ENCODE measurements at places on chromosomes 1 and 21. TPM values are rescaled to one million over a fixed set of nuclear protein-coding genes. Genes with fewer than 3 reads are reported as not detected.

DNA sequence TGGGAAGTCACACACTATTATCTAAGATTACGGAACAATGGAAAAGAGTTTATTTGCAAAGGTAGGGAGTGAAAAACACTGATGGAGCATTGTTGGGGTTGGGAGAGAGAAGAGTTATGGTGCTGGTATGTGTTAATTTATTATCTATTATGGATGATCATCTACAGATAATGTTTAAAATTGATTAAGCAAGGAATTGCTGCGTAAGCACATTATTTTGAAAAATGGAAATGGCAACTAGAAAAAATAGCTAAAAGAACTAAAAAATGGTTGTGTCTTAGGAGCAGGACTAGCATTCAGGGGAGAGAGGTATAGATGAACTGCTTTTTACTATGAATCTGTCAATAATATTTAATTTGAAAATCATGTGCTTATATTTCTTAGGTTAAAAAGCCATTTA lies 16.0 kb upstream of the ACOT11 start:
- no peaks in the 10 kb centered on the region for H3K36me3 ChIP-seq
- no peaks in the 10 kb centered on the region for H3K27me3 ChIP-seq
- H3K27ac ChIP-seq = no peak overlapping the region
- no peak for DNase-seq

TINAGL1 gene
- 159 TPM for total RNA-seq

DNA sequence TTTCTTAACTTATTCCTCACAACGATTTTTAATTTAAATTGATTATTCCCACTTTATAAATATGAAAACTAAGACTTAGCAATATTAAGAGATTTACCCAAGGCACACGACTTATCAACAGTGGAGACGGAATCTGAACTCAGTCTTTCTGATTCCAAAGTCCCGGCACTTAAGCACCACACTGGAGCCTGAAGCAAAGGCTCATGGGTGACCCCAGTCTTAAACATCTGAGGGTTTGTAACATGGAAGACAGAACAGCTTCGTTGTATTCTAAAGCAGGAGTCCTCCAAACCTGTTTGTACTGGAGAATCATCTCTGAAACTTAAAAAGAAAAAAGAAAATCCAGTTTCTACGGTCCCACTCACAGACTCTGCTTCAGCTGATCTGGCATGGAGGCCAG lies 519.5 kb downstream of the SMYD3 start:
- peaks cover 8% of the 10 kb centered on the region for H3K4me1 ChIP-seq
- H3K27me3 ChIP-seq = no peaks in the 10 kb centered on the region
- no peaks in the 10 kb centered on the region for H3K36me3 ChIP-seq
- no peak overlapping the region for H3K4me3 ChIP-seq
- DNase-seq = no peak

OPTC gene
- not detected for total RNA-seq

GRCh38 chr1:185241127-185241526 lies 75.9 kb downstream of the IVNS1ABP start:
- no peaks in the 10 kb centered on the region for H3K27me3 ChIP-seq
- no peaks in the 10 kb centered on the region for H3K36me3 ChIP-seq
- DNase-seq = no peak
- H3K4me3 ChIP-seq = no peak overlapping the region
- peaks cover 14% of the 10 kb centered on the region for H3K4me1 ChIP-seq

DNA sequence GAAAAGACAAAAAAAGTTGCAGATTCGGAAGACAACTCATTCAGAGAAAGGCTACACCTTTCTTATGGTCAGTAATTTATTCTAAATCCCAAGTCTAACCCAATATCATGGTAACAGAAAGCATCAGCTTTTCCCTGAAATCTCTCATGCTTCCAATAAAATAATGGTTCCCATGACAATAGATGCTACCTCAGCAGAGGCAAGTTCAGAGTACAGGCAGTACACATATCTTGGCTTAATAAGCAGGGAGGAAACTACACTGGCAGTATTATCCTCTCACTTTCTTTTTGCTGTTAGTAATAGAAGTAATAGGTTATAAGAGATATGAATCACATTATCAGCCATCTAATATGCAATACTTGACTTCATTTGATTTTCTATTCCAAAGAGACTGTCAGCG lies 137.1 kb downstream of the DPYD start:
- no peak overlapping the region for H3K4me3 ChIP-seq
- no peaks in the 10 kb centered on the region for H3K36me3 ChIP-seq
- H3K4me1 ChIP-seq = no peaks in the 10 kb centered on the region
- no peaks in the 10 kb centered on the region for H3K27me3 ChIP-seq

- H3K36me3 ChIP-seq = no peaks in the 10 kb centered on the region
- H3K27ac ChIP-seq = no peak overlapping the region
- no peak overlapping the region for H3K4me3 ChIP-seq
- H3K4me1 ChIP-seq = no peaks in the 10 kb centered on the region
Measured at GRCh38 chr1:152497273-152497672, 13.3 kb upstream of the LCE5A start.

DNA sequence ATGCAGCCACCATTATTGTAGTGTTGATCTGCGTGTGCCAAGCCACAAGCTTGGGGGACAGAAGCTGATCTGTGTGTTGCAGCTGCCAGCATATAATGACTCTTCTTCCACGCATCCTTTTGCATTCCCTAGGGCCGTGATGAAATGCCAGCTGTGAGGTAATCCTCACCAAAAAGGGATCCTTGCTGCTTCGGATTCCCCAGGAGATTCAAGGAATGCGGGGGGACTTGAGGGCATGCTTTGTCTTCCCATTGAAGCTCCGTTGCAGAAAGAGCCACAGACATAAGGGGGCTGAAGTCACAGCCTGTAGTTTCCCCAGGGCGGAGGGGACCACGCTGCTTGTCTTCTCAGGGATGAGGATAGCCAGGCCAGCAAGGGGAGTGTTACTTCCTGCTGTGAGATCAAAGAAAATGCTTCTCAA lies 281.6 kb upstream of the FMN2 start:
- H3K27ac ChIP-seq = no peak overlapping the region
- H3K36me3 ChIP-seq = no peaks in the 10 kb centered on the region
- H3K4me3 ChIP-seq = no peak overlapping the region
- no peaks in the 10 kb centered on the region for H3K27me3 ChIP-seq

RIMS3 gene
- 0.88 TPM for total RNA-seq

GRCh38 chr1:75615613-75616435 lies 4.9 kb upstream of the SLC44A5 start:
- H3K27me3 ChIP-seq = peaks cover 10% of the 10 kb centered on the region
- peak overlapping the region; percentile 57 for H3K4me3 ChIP-seq
- H3K36me3 ChIP-seq = no peaks in the 10 kb centered on the region
- DNase-seq = no peak

DNA sequence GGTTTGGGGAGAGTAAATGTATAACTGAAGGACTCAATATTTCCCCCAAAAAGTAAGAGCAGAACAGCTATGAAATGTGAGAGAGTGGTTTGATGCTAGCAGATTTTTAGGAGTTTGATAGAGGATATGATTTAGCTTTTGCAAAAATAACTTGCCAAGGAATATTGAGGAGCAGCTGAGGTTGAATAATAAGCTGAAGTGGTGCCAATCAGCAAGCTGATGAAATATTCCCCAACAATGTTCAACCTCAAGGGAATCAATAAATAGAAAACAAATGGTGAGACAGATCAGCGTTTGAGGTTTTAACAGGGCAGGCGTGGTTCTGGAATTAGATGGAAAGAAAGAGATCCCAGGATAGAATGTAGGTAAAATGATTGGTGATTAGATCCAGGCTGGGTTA lies 413.4 kb upstream of the ADAMTS5 start:
- no peak for DNase-seq
- no peaks in the 10 kb centered on the region for H3K4me1 ChIP-seq
- H3K27ac ChIP-seq = no peak overlapping the region
- no peak overlapping the region for H3K4me3 ChIP-seq

OR10J1 gene
- total RNA-seq = not detected

PYCR2 gene
- 59.9 TPM for total RNA-seq

LIN28A gene
- not detected for total RNA-seq

DNA sequence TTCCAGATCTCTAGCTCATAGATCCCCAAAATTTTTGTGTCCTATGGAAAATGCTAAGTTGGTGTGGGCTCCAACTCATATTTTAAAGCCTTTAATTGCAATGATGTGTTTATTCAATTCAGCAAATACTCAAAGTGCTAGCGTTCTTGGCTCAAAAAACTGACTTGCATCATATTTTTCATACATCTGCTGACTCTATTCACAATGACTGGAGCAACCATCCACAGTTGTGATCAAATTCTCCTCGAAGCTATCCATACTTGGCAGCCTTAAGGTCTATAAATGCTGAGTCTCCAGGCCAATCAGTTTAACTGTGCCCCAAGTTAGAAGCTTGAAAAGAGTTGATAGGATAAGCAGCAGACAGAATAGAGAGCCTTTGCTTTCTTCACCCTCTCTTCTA lies 2.9 kb upstream of the ATP1A1 start:
- H3K36me3 ChIP-seq = no peaks in the 10 kb centered on the region
- H3K27me3 ChIP-seq = no peaks in the 10 kb centered on the region
- no peak overlapping the region for H3K27ac ChIP-seq
- no peak overlapping the region for H3K4me3 ChIP-seq

YY1AP1 gene
- total RNA-seq = 61.1 TPM

DNA sequence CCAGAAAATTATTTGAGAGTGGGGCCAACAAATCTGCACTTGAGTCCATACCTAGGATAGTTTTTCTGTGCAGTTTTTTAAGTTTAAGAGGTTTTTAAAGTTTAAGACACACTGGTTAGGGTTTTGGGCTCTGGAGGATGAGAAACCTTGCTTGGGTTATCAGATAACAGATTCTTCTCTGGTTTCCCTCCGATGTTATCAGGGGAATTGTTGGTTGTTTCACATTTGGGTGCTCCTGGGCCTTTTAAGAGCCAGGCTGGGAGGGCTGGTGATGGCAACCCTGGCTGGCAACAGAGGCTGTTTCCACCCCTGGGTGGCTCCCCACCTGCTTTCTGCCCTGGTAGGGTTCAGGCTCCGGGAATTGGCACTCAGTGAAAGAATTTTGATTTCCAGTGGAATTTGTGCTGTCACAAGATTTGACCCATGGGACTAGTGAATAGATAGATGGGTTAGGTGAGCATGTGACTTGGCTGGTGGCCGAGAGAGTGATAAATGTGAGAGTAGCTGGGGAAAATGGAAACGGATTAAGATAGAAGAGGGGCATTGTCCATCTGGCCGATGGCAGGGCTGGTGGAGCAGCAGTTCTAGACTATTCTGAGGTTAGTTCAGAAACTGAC lies 14.8 kb downstream of the VANGL1 start:
- no peaks in the 10 kb centered on the region for H3K27me3 ChIP-seq
- H3K27ac ChIP-seq = no peak overlapping the region
- peaks cover 5% of the 10 kb centered on the region for H3K4me1 ChIP-seq
- peaks cover 5% of the 10 kb centered on the region for H3K36me3 ChIP-seq
- no peak for DNase-seq

DNA sequence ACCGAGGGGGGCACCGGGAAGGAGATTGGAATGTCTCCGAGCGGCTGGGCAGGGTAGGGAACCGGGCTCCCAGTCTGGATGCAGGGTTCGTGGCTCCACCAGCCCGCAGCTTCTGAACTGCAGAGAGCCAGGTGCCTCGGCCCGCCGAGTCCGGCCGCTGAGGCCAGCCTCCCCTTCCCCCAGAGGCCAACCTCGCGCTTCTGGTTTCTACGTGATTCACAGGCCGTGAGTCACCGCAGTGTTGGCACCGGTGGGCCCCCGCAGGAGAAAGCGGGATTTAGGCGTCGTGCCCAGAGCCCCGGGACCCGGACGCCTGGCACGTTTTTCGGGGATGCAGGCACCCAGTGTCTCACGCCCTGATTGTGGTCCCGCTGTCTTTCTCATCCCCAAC lies 458 bp downstream of the CRABP2 start:
- H3K4me3 ChIP-seq = peak overlapping the region; percentile 45
- peaks cover 17% of the 10 kb centered on the region for H3K27me3 ChIP-seq
- no peaks in the 10 kb centered on the region for H3K36me3 ChIP-seq
- no peak for DNase-seq
- H3K27ac ChIP-seq = no peak overlapping the region

- no peaks in the 10 kb centered on the region for H3K27me3 ChIP-seq
- DNase-seq = no peak
- H3K36me3 ChIP-seq = no peaks in the 10 kb centered on the region
Measured at GRCh38 chr1:60535713-60536112, 462.1 kb upstream of the C1orf87 start.

SELENOF gene
- 78.1 TPM for total RNA-seq

DNA sequence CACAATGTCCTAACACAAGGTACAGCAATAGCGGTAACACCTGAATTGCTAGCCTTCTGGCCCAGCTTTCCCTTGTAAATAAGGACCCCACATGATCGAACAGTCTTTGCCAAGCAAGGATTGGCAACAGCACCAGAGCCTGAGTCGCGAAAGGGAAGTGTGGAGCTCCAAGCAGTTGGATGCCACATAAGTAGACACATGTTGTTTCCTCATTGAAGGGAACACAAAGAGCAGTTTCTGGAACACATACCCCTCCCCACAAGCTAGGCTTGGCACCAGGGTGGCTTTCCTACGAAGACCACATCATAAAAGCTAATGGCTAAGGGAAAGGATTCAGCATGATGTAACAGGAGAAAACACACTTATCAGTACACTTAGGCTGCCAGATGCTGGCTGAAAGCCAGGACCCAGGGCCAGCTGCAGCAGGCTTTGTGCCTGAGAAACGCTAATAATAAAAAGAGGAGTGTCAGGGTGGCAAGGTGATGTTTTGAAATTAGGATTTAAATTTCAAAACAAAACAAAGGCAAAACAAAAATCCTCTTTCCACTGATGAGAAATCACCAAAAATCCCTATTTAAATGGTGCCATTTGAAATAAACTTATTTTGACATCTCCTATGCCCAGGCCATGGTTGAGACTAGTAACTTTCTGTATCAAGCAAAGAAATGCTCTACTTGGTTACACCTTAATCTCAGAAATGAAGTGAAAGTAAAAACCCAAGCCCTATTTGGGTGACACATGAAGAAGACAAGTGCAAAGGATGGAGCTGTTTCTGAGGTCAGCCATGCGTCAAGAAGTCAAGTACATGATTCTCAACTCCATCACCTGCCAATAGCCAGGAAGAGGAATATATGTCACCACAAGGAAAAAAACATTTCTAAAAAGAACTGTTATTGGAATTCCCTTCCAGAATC lies 11.9 kb upstream of the CPLANE2 start:
- no peak overlapping the region for H3K4me3 ChIP-seq
- H3K27ac ChIP-seq = peak overlapping the region; percentile 77
- H3K36me3 ChIP-seq = no peaks in the 10 kb centered on the region
- no peaks in the 10 kb centered on the region for H3K27me3 ChIP-seq

- H3K36me3 ChIP-seq = no peaks in the 10 kb centered on the region
- peaks cover 21% of the 10 kb centered on the region for H3K4me1 ChIP-seq
- peaks cover 34% of the 10 kb centered on the region for H3K27me3 ChIP-seq
- DNase-seq = no peak
- no peak overlapping the region for H3K4me3 ChIP-seq
Measured at GRCh38 chr21:42651515-42652401, 1.7 kb upstream of the PDE9A start.

GRCh38 chr1:89489047-89489729 lies 35.4 kb upstream of the LRRC8B start:
- no peaks in the 10 kb centered on the region for H3K4me1 ChIP-seq
- no peak overlapping the region for H3K4me3 ChIP-seq
- H3K27ac ChIP-seq = no peak overlapping the region
- no peak for DNase-seq
- no peaks in the 10 kb centered on the region for H3K27me3 ChIP-seq

C1orf185 gene
- not detected for total RNA-seq

DNA sequence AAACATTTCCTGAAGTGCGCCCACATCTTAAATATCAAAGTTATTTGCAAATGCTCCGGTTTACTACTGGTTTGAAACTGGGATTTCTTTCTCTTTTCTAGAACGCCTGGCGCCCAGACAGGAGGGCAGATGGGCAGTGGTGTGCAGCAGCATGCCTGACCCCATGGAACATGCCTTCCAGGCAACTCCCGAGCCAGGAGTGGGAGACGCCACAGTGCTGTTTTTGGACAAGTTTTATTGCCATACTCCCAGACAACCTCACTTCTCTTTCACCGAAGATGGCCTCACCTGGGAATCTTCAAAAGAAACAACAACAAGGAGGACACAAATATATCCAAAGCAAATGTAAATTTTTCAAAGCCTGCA lies 21.5 kb downstream of the UBE2G2 start:
- no peak for DNase-seq
- H3K36me3 ChIP-seq = peaks cover 32% of the 10 kb centered on the region
- no peaks in the 10 kb centered on the region for H3K4me1 ChIP-seq
- no peaks in the 10 kb centered on the region for H3K27me3 ChIP-seq
- H3K4me3 ChIP-seq = no peak overlapping the region
